ENCODE measurements at places on chromosomes 16 and 17.
A peak's percentile ranks its signal among the peaks of the same experiment; 100 is the strongest.

DNA sequence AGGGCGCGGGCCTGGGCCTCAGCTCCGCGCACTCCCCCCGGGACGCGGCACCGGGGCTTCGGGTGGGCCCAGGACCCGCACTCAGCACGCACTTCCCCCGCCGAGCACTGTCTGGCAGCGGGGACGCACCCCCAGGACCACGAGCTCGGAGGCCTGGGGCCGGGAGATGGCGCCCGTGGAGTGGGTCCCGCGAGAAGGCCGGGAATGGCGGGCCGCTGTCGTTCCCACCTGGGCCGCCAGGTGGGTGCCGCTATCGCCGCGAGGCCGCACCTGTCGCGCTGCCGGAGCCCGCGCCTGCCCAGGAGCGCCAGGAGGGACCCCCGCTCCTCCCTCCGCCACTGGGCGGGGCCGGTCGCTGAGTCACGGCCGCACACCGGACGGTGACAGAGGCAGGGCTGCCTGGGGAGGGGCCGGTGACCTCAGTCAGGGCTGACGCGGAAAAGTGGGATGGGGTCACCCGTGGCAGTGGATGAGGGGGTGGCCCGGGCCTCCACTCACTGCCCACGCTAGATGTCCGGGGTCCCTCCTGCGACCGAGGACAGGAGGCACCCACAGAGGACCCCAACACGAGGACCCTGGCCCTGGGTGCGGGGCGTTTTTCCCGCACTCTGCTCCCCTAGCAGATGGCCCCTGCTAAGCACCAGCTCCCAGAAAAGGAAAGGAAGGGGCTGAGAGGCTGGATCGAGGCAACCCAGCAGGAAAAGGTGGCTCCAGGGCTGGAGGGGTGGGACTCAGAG is 6.9 kb upstream of the ACTG1 start:
- DNase-seq: peak; percentile 76

DNA sequence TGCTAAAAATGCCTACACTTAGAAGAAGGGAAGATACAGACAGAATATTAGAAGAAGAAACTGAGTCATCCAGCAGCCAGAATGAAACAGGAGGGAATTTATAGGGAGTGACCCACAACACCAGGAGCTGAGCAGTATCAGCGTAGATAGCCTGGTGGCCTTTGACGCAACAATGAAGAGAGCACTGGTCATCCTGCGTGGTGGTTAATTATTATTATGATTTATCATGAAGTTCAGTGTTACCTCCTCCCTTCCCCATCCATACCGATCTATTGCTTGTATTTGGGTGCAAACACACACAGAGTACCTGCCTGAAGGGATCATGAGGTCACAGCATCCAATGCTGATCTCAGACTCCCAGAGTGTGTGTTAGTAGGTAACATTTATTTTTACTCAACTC is 38.5 kb downstream of the ERCC4 start:
- no peak for DNase-seq

GRCh38 chr17:2751491-2751890 is 2.0 kb upstream of the CCDC92B start:
- no peak for DNase-seq

- DNase-seq: no peak
Observed at GRCh38 chr17:17091276-17091675, 49.0 kb downstream of the MPRIP start.

DNA sequence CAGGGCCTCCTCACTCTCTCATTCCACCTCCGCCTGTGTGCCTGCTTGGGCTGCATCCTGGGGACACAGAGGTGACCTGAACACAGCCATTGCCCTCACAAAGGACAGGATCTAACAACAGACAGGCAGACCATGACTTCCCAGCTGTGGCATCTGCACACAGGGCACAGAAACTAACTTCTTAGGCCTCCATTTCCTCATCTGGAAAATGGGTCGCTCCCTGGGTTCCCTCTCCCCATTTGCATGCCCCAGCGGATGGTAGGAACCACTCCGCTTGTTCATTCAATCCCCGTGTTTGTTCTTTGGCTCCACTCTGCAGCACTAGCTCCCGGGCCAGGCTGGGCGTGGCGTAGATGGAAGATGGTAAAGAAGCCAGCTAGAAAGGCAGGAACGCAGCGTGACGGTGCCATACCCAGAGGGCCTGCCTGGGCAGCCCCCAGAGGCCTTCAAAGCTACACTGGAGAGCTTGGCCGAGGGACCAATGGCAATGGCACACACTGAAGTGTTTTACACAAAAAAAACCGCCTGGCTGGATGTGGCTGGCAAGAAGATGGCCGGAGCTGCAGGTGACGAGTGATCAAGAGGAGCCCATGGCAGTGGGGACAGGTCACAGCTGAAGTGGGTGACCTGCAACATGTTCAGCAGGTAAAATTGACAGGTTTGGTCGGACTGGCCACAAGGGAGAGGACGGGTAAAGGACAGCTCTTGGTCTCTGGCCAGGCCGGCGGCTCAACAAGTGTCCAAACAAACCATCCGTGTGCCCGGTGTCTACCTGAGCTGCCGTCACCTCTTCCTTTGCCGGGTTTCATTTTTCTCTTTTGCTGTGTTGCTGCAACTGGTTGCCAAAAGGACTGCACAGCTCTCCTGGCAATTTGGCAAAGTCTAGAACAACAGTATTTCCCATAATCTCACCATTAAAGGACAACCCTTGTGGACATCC is 66.9 kb downstream of the SOCS1 start:
- no peak for DNase-seq
